Stimulated activated CD4-positive, alpha-beta T cell treated with anti-CD3 and anti-CD28 coated beads, Interleukin-2, amount 100 ng/mL, for 24 hours (primary cell): ENCODE measurements at places on chromosomes 2 and 18.

DNA sequence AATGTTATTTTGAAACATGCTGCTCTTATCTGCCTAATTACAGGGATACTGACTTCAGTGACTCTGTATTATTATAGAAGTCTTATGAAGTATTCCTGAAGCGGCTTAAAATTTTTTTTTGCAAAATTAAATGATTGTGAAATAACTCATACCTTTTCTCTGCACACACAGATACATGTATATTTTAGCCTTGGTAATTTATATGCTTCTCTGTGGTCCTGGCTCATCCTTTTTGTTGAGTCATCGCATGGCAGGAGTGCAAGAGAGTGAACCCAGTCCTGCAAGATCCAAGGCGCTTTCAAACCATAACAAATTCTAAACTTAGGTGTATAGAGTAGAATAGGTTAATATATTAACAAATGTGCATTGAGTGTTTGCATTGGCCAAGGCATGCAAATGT lies 8.6 kb downstream of the CCNT2 start:
- no peak for DNase-seq

GRCh38 chr18:5771343-5771742 lies 124.0 kb downstream of the TMEM200C start:
- DNase-seq, result no peak

GRCh38 chr2:180328795-180329422 lies 321.8 kb upstream of the CWC22 start:
- no peak for DNase-seq

DNA sequence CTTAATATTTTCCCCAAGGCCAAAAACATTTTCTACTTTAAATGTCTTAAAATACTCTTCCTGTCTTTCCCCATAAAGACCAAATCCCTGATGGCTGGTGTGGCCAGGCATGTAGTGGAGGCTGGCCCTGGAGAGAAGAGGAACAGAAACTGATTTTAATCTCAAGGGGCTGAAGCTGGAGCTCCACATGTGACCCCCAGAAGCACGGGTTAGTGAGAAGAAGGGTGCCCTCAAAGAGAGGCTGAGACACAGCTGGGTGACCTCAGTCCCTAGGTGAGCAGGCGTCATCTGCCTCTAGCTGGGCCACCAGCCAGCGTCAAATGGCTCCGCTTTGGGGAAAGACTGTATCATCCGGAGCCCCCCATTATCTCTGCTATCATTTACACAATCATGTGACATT lies 19.3 kb upstream of the TMEM18 start:
- no peak for DNase-seq

DNA sequence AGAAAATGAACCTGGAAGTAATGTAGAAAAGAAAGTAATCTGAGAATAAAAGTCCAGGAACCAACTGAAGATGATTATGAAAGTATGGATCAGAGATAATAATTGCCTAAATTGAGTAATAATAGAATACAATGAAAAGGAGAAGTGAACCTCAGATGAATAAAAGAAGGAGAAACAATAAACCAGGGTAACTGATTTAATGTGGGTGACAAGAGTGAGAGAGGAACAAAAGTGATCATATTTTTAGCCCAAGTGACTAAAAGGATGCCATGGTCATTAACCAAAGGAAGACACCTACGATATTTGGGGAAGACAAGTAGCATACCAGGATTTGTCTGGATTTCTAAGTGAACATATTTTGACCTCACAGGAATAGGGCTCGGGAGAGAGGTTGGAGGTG lies 600.6 kb downstream of the RNF144A start:
- no peak for DNase-seq

DNA sequence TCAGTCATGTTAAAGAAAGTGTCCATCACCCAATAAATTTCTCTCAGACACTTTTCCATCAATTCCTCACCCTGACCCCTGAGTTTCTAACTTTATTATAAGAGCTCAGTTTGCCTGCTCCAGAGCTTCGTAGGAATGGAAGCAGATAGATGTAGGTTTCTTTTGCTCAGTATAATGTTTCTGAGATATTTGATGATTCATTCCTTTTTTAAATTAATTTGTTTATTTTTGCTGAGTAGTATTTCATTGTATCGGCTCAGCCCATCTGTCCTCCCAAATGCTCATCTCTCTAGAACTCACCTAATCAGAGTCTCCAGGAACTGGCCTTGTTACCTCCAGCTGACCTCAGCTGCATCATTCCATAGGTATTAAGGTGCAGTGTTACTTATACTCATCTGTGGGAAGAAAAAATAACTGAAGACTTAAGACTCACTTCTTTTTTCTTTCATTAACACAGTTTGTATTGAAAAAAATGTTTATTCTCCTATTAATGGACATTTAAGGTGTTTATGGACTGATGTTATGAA lies 11.9 kb upstream of the BCL2L11 start:
- no peak for DNase-seq

GRCh38 chr2:43276266-43276941 lies 50.0 kb upstream of the ZFP36L2 start:
- no peak for DNase-seq

GRCh38 chr18:51192696-51193095 lies 4.8 kb downstream of the MEX3C start:
- no peak for DNase-seq

GRCh38 chr18:50623694-50624352 lies 63.9 kb downstream of the MAPK4 start:
- DNase-seq, result no peak

DNA sequence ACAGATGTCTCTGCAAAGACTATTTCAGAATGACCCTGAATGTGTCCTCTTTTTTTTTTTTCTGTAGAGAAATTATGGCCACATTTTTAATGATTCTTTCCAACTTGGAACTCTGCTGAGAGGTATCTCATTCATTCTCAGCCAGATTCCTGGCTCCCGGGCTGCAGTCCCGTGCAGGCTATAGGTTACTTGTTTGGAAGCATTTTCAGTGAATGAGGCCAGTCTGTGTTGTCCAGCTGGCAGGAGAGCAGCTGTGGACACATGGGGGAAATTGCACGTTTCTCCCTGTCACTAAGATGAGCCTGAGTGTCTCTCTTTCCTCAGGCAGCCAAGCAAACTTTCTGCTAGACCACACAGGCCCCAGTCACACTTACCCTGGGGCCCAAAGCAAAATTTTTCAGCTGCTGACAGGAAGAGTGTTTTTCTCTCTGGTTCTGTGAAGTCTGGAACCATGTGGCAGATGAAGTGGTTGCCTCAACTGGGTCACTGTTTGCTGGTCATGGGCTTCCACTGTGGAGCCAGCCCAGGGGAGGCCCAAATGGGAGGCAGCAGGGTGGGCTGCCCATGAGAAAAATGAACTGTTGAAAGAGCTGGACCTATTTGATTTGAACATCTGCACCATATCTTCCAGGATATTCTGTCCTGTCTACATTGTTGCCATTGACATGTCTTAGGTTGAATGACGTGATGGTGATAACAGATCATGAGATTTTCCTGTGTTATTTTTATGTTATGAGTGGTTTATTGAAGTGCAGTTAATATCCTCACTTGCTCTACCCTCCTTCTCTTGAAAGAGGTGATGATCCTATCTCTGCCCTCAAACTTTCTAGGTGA lies 431.2 kb downstream of the LPIN1 start:
- DNase-seq, result no peak

DNA sequence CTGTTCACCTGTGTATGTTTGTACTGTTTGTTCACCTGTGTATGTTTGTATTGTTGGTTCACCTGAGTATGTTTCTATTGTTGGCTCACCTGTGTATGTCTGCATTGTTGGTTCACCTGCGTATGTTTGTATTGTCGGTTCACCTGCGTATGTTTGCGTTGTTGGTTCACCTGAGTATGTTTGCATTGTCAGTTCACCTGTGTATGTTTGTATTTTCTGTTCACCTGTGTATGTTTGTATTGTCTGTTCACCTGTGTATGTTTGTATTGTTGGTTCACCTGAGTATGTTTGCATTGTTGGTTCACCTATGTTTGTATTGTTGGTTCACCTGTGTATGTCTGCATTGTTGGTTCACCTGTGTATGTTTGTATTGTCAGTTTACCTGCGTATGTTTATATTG lies 14.6 kb downstream of the ADI1 start:
- no peak for DNase-seq

DNA sequence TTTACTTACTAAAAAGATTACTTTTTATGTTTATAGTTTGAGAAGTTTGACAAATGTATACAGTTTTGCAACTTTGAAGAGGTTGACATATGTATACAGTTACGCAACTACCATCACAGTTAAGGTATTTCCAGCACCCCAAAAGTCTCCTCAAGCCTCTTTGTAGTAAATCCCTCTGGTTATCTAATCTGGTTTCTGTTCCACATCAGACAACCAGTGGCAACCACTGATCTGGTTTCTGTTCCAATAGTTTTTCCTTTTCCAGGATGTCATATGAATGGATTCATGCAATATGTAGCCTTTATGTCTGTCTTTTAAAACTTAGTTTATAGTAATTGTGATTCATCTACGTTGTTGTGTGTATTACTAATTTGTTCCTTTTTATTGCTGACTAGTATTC lies 23.5 kb downstream of the IFIH1 start:
- DNase-seq, result no peak

- DNase-seq, result no peak
Observed at GRCh38 chr2:144629935-144630334, 110.0 kb upstream of the ZEB2 start.

- no peak for DNase-seq
Observed at GRCh38 chr2:212154477-212154878, 384.1 kb downstream of the ERBB4 start.

DNA sequence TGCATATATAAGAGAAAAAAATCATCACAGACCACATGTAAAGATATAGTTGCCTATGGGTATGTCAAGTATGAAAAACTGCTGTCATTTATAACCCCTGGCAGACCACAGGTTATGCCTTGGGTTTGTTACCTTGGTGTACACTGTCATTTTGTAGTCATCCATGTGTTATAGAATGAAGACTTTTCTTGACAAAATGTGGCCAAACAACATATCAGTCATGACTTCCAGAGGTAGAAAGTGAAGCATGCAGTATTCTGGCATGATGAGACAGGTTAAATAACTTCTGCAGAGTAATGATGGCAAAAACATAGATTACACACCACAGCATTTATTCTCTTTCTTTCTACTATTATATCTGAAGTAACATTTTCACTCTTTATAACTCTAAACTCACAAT lies 74.9 kb upstream of the NEUROD1 start:
- no peak for DNase-seq

DNA sequence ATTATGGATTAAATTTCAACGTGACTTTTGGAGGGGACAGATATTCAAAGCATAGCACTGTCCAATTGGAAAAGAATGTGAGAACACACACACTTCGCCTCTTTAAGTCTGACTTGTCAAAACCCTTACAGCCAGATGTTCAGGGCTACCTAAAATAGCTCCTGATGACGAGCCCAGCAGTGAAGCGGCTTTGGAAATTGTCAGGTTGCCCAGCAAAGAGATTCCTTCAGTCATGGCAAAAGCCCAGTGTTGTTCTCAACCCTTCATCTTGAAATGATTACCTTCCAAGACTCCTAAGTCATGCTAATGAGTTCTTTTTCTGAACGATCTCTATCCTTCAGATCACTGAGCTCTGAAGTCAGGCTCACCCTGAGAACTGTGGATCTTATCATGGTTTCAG lies 436.6 kb downstream of the LRATD1 start:
- no peak for DNase-seq

DNA sequence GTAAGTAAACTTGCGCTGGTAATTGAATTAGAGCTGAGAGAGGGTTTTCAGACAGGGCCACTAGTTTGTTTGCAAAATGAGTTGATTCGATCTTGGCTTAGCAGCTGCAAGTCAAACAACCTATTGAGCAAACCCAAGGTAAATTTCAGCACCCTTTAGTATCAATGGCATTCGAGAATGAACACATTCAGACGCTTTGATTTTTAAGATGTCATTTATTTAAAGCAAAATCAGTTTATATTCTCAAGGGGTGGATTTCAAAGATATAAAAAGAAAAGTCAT lies 44.2 kb downstream of the TGIF1 start:
- no peak for DNase-seq

- DNase-seq, result no peak
Observed at GRCh38 chr2:237860273-237860935, 981 bp downstream of the RAMP1 start.

- DNase-seq, result no peak
Observed at GRCh38 chr18:3452750-3453539, 3.0 kb downstream of the TGIF1 start.

- DNase-seq, result no peak
Observed at GRCh38 chr18:37403788-37404187, 161.8 kb downstream of the CELF4 start.

DNA sequence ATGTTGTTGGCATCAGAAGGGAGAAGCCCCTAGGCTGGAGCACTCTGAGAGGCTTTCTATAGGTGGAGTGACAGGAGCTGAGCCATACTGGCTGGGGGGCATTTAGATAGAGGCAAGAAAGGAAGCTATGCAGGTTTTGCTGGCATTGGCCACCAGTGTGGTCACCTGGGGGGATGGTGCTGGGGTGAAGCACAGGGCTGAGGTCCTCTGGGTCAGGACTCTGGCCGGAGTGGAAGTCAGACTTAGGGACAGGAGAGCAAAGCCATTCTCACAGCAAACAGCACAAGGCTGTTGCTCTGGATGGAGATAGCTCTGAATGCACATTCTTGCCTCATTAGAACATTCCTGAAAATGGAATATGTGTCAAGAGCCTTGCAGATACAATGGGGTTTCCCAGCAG lies 47.4 kb downstream of the NTSR2 start:
- no peak for DNase-seq

DNA sequence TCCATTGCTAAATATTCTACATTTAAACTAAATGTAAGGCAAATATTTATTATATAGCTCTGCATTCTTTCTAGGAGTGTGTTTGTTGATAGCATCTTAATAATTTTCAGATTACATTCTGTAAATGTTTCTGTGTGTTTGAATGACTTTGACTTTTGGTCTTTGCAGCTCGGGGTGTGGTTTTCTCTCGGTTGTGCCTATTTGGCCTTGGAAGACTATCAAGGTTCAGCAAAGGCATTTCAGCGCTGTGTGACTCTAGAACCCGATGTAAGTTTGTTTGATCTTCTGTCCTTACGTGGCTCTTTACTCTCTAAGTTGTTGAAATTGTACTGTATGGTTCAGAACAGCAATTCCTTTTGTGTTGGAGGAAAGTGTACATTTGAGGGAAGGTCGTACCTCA lies 149.9 kb downstream of the TTC27 start:
- DNase-seq, result no peak

- DNase-seq, result no peak
Observed at GRCh38 chr2:70094171-70094977, 7.1 kb downstream of the PCBP1 start.

DNA sequence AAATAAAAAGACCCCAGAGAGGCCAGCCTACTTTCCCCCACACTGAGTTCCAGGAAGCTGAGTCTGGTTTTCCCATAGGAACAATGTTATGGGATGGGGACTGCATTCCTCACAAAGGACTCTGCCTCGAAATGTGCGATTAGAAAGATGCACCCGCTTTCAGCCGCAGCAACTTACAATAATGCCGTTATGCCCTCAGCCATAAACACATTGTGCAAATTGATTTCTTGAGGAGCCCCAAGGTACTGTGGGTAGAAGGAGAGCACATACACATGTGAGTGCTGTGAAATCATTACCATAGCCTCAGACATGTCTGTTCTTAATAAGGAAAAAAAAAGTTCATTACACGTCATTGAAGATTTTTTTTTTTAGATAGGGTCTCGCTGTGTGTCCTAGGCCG lies 64.7 kb downstream of the AGAP1 start:
- no peak for DNase-seq
